Stimulated activated naive CD8-positive, alpha-beta T cell treated with anti-CD3 and anti-CD28 coated beads, Interleukin-15, Interleukin-2, amounts not matched to agents 100 U/mL and 50 U/mL, for 24 hours (primary cell): ENCODE measurements at places on chromosomes 6 and 20.

DNA sequence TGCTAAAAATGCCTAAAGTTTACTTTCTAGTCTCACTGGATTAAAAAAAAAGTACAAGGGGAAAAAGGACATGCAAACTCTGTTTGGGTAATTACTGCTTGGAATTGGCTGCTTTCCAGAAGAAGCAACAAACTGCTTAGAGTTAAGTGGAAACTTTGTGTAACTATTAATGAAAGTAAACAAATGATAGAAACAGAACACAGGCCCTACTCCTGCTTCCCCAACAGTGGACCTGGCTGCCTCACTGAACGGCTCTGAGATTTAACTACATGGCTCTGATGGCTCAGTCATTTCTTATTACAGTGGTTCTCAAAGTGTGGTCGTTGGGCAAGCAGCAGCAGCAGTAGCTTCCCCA lies 108.5 kb downstream of the MAN1A1 start:
- DNase-seq: no peak

DNA sequence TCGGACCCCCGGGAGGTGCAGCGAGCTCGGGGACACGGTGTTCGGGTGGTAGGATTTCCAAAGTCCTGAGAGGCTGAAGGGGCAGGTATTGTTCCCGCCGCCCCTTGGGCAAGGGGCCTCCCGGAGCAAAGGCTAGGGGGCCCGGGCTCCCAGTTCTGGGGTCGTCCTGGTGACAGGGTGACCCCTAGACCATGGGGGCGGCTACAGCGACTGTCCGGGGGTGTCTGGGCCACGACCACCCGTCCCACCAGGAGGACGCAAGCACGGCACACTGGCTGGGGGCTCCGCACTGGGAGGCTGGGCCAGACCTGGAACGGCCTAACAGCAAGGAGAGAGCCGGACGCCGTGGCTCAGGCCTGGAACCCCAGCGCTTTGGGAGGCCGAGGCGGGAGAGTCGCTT lies 55.6 kb downstream of the PRR18 start:
- no peak for DNase-seq

GRCh38 chr6:71527886-71528285 lies 239.3 kb downstream of the OGFRL1 start:
- no peak for DNase-seq

DNA sequence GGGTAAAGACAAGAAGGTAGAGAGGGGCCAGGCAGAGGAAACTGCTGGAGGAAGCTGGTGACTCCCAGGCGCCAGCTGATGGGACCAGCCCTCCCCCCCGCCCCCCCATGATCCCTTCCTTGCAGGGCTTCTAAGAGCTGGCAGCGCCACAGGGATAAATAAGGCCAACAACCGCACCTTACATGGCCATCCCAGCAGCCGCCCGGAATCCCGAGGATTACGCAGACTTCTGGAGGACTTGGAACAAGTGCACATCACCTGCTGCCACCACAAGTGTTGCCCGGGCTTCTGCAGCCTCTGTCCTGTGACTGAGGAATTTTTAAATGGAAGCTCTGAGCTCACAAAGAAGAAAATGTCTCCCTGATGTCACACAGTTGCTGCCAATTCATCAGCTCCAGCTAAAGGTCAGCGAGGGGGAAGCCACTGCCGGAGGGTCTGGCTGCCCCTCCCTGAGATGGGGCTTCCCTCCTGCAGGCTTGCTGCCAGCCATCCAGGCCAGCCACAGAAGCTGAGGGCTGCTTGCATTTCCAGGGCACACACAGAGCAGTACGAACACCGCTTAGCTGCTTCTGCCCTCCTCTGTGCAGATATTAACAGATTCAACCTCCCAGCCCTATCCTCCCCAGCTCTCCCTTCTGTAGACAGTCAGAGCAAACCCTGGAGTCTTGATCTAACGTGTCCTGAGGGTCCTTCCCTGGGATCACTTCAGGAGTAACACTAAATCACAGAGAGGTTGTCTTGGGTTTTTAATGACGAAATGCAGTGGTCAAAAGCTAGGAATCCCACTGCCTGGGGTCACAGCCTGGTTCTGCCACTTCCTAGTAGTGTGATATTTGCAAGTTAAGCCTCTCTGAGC lies 38.6 kb upstream of the PIM1 start:
- no peak for DNase-seq

- DNase-seq: peak; percentile 6
Measured at GRCh38 chr6:49551078-49551865, 804 bp downstream of the C6orf141 start.

GRCh38 chr6:161393839-161394364 lies 120.0 kb upstream of the AGPAT4 start:
- DNase-seq: peak; percentile 50

- no peak for DNase-seq
Measured at GRCh38 chr6:168411793-168412192, 29.2 kb upstream of the SMOC2 start.

- peak; percentile 30 for DNase-seq
Measured at GRCh38 chr6:77650098-77650663, 2.7 kb upstream of the MEI4 start.

GRCh38 chr6:118494091-118494490 lies 54.0 kb upstream of the PLN start:
- DNase-seq: no peak

DNA sequence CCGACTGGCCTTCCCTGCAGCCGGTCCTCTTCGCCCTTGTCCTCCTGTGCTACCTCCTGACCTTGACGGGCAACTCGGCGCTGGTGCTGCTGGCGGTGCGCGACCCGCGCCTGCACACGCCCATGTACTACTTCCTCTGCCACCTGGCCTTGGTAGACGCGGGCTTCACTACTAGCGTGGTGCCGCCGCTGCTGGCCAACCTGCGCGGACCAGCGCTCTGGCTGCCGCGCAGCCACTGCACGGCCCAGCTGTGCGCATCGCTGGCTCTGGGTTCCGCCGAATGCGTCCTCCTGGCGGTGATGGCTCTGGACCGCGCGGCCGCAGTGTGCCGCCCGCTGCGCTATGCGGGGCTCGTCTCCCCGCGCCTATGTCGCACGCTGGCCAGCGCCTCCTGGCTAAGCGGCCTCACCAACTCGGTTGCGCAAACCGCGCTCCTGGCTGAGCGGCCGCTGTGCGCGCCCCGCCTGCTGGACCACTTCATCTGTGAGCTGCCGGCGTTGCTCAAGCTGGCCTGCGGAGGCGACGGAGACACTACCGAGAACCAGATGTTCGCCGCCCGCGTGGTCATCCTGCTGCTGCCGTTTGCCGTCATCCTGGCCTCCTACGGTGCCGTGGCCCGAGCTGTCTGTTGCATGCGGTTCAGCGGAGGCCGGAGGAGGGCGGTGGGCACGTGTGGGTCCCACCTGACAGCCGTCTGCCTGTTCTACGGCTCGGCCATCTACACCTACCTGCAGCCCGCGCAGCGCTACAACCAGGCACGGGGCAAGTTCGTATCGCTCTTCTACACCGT lies 6.1 kb downstream of the UBD start:
- DNase-seq: peak; percentile 30

GRCh38 chr6:122400121-122400450 lies 634 bp downstream of the HSF2 start:
- DNase-seq: no peak

DNA sequence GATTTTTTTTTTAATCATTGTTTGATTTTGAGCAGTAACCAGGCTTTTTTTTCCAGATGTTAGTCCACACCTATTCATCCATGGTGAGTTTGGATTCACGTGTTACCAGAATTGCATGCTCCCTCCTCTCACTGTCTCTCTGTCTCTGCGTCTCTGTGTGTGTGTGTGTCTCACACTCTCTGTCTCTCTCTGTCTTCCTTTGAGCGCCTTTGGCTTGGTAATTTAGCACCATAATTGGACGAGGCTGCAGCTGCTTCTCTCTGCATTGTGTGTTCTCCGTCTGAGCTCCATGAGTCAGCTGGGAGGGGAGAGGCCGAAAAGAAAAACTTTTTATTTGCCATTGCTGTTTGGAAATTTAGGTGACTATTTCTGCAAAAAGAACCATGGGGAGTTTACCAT lies 3.4 kb downstream of the TFAP2B start:
- DNase-seq: no peak

GRCh38 chr6:30686009-30686907 lies at the start of gene PPP1R18:
Gene PPP1R18, minus strand, starts transcription at chr6:30686645. Its CDS starts 627 bp downstream, at chr6:30686018.
- DNase-seq: peak; percentile 90
